ENCODE measurements at places on chromosomes 11 and 22.

DNA sequence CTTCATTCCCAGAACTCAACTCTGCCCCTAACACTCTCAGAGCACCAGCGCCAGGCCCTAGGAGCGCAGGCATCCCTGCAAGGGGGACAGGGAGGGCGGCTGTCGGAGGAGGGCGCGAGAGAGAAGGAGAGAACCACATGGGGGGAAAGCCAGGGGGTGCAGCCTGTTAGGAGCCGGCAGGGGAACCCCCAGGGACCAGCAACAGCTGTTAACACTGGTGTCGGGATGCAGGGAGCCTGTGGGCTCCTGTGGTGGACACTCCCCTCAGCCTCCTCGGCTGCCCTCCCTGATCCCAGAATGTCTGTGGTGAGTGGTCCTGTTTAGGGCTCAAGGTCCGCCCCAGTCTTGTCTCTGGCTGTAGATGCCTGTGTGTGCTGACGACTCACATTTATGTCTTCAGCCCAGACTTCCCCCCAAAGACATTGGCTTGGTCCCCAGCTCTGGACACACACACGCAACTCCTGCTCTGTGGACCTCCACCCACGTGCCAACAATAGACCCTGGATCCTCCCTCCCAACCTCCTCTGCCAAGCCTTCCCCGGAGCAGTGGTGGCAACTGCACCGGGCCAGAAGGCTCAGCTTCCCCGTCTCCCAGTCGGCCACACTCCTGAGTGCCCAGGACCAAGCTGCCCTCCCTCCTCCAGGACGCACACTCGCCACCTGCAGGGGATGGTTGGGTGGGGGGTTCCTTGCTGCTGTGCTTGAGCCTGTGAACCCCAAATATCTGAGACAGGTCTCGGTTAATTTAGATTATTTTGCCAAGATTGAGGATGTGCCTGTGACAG is 817 bp upstream of the IFITM5 start:
- DNase-seq: no peak

DNA sequence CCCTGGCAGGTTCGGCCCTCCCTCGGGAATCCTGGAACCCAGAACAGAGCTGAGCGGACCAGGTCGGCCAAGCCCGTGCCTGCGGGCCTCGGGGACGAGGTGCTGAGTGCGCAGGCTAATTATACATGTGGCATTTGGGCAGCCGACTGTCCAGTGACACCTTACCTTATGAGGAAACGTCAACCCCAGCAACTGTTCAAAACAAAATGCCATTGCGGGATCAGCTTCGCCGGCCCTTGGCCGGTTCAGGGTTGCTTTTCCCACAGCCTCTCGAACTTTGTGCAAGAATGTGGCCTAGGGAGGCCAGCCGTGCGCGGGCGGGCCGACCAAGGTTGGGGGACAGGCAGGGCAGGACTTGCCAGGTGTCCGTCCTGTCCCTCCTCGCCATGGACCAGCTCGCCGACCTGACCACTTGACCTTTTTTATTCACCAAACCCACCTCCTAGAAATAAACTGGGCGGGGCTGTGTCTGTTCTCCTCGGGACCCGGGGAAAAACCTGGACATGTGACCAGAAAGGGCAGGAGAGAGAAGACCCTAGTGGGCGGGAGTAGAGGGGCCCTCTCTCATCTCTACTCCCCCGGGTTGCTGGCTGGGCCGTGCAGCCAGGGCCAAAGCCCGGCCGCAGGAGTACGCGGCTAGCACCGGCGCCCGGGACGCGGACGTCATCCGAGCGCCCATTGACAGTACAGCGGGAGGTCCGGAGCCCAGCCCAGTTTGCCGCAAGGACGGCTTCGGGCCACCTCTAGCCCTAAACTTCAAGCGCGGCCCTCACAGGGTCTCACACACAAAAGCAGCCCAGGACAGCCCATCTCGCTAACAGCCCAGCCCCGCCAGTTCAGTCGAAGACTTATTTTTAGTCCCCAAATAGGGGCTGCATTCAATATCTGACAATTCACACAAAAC is 134.3 kb upstream of the C11orf58 start:
- DNase-seq: no peak

DNA sequence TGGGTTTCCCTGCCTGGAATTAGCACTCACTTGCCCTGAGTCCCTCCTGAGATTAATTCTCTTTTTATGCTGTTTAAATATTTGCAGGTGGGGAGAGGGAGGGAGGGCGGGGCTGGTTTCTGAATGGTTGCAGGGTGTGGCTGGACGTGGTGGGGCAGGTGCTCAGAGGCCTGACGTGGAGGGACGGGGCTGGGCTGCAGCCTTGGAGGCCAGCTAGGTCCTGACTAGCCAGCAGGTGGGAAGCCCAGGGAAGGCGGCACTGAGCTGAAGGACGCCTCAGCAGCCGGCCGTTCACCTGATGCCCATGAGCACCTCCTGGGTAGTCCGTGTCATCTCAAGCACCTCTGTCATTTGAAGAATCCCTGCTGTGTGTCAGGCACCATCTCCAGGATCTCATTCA is 21.3 kb downstream of the SGSM1 start:
- no peak for DNase-seq

- DNase-seq: no peak
Measured at GRCh38 chr11:116478205-116478604, 294.6 kb downstream of the BUD13 start.

DNA sequence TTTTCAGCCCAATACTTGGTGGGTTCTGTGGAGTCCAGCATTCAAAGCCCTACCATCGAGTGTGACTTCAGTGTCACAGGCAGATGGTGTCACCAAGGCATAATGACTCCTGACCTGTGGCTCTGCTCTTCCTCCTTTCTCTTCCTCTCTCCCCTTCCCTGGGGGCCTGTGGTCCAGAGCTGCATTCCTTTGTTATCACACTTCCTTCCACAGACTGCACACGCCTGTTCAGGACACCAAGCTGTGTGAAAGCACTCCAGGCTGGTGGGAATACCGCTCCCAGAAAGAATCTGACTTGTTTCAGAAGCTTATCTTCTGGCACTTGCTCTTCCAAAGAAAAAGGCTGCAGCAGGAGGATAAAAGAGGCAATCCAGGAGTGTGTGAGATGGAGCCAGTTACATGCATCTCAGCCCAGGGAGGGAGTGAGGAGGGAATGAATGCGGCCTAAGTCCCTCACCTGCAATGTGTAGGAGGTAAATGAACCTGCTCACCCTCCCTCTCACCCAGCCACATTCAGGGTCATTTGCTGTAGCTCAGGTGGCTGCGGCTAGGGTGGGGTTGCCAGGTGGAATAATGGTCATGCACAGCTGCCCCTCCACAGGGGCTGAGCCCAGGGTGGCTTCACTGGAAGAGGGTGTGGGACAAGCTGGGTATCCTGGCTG is 79.3 kb downstream of the ADAMTS15 start:
- no peak for DNase-seq

DNA sequence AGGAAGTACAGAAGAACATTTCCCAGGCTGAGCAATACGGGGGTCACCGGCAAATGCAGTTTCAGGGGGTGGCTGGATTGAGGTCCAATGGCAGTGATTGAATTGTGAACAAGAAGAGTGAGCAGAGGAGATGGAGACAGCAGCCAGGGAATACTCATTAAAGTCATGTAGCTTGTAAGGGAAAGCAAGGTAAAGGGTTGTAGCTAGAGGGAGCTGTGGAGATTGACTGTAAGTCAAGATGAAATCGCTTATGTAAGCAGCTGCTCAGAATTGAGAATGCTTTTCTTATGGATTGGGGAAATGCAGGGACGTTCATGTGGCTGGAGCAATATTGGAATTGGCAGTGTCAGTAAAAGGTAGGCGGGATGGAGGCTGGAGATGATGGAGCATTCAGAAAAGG is 111.4 kb upstream of the TBCEL start:
- DNase-seq: peak; percentile 58

- DNase-seq: no peak
Measured at GRCh38 chr22:39535357-39535725, 2.8 kb upstream of the RPS19BP1 start.

DNA sequence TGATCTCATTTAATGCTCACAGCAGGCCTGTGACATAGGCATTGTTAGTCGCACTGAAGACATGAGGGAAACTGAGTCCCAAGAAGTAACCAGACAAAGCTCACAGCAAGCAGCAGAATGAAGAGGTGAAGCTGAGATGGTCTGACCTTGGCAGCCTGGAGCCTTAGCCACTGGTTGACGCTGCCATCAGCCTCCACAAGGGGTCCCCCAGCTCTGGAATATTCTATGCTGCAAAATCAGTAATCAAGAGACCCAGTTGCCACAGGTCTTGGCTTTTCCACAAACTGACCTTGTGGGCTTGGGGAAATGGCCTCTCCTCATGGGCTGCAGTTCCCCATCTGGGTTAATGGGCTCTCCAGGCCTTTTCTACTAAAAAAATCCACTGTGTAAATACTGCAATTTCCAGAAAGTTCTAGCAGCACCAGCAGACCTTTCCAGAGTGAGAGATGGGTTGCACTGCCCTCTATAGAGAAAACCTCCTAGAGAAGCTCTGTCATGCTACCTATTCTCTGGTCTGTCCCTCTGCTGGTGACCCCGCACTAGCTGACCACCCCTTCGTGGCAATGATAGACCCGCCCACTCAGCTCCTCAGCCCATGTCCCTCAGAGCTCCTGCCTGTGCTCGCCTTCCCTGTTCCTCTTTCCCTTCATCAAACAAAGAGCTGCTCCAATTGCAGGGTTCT is 22.6 kb upstream of the ISX start:
- DNase-seq: no peak

- no peak for DNase-seq
Measured at GRCh38 chr11:132846075-132846474, 686.2 kb downstream of the OPCML start.

DNA sequence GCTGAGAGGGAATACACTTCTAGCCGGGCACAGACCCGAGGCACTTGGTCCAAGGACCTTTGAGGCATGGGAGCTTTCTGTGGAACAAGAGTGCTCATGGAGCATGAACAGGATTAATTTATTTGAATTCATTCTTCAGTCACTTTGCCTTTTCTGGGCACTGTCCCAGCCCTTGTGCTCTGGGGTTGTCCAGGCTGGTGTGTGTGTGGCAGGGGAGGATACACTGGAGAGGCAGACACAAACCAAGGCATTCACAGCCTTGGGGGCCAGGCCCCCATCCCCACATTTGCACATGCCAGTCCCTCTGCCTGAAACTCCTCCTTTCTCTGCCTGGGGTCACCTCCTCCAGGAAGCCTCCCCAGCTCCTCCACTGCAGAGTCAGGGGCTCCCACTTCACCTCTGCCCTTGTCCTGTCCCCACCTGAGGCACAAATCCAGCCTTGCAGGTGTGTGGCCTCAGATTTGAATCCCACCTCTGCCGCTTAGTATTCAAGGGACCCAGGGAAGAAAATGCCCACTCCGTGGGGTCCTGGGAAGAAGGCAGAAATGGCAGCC is 55.5 kb downstream of the MYO7A start:
- peak; percentile 63 for DNase-seq

DNA sequence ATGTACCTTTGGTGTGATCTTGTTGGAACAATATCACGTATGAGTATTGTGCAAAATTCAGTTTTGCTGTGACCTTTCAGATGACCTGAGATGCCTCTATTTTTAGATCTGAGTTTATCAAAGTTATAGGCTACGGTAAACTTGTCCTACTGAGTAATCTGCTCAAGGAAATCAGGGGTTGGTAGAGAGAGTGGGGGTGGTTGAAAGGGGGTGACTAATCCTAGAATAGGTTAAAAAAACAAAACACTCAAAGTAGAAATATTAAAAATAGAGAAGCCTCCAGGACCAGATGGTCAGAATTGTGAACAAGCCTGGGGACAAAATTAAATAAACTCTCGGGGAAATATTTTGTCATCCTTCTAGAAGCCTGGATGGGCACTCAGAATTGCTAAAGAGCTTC is 59.9 kb upstream of the C11orf87 start:
- DNase-seq: no peak

DNA sequence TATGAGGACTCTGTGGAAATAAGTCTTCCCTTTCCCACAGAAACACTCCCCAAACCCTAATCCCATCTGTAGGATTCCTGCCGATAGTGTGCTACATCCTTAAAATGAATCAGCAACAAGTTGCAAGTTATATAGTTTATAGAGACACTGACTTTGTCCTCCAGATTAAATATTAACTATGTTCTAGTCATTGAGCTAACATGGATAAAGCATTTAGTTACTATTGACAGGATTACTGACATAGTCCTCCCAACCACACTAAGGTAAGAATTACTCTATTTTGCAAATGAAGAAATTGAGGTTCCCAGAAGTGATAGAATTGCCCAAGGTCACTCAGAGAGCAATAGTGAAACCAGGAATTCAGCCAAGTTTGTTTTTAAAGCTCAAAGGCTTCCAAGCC is 1.9 kb downstream of the OR52M1 start:
- DNase-seq: no peak

DNA sequence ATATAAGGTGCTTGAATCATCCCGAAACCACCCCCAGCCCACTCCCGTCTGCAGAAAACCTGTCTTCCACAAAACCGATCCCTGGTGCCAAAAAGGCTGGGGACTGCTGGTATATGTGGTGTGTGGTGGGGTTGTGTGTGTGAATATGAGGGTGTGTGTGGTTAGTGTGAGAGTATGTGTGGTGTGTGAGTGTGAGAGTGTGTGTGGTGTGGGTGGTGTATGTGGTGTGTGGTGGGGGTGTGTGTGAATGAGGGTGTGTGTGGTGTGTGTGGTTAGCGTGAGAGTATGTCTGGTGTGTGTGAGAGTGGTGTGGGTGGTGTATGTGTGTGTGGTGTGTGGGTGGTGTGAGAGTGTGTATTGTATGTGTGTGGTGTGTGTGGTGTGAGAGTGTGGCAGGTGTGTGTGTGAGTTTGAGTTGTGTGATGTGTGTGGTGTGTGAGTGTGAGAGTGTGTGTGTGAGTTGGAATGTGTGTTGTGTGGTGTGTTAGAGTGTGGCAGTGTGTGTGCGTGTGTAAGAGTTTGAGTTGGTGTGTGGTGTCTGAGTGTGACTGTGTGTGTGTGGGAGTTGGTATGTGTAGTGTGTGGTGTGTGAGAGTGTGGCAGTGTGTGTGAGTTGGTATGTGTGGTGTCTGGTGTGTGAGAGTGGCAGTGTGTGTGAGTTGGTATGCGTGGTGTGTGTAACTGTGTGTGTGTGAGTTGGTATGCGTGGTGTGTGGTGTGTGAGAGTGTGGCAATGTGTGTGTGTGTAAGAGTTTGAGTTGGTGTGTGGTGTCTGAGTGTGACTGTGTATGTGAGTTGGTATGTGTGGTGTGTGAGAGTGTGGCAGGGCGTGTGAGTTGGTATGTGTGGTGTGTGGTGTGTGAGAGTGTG is 6.5 kb downstream of the UPK3A start:
- no peak for DNase-seq

GRCh38 chr11:44698252-44698912 is 28.4 kb upstream of the TSPAN18 start:
- DNase-seq: no peak

DNA sequence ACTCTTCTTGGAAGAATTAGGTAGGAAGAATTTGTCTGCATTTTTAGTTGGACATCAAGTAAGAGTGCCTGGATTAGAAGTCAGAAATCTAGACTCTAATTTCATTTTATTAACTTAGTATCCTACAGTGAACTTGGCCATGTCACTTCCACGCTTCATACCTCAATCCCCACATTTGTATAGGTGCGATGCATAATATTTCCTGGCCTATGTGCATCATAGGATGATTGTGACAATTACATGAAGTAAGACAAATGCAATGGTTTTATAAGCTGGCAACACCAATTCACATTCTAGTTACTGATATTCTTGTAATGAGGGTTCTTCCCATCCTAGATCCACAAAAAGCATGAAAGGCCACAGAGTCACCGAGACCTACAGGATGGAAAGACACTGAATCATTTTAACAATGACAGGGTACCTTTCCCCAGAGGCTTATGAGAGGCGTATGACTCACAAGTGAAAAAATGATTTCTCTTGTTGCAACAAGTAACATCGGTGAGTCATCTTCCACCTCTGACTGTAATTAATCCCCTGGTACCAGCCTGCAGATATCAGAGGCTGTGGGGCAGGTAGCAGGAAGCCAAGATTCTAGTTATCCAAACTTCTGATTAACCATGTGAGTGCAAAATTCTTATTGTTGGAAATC is 56.0 kb upstream of the OR5AK2 start:
- DNase-seq: peak; percentile 45

- no peak for DNase-seq
Measured at GRCh38 chr22:24063986-24064385, 52.9 kb downstream of the CABIN1 start.

All from putamen (tissue), 1 donor.